ENCODE measurements at places on chromosomes 7 and 10.

DNA sequence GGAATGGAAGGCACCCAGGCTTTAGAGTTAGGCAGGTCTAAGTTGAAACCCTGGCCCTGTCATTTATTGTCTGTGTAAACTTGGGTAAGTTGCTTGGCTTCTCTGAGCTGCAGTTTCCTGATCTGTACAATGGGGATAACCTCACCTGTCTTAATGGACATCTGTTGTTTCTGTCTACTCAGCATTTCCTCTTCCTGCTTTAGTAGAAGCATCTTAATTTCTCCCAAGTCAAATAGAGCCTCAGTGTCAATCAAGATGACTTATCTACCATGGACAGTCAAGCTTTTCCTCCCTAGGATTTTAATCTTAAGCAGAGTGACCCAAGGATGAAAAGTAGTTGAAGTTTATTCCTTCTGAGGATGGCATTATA, 119.7 kb downstream of the FZD1 start:
- no peak for DNase-seq

GRCh38 chr10:100043344-100043743, 33.6 kb upstream of the DNMBP start:
- DNase-seq, result no peak

DNA sequence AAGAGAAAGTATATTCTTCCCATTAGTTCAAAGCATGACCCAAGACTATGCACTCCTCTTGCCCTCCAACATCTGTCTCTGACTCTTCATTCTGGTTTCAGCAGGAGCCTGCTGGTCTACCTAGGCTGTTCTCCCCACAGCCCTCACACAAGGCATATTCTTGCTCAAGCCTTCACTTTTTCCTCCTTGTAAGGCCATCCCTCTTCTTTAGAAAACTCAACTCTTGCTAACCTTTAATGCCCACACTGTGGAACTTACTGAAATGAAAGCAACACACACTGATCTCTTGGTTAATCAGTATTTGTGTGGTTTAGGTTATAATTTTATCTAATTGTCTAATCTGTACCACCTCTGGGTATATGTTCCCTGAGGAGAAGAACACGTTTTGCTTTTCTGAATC, 75.8 kb downstream of the PRKCQ start:
- no peak for DNase-seq

DNA sequence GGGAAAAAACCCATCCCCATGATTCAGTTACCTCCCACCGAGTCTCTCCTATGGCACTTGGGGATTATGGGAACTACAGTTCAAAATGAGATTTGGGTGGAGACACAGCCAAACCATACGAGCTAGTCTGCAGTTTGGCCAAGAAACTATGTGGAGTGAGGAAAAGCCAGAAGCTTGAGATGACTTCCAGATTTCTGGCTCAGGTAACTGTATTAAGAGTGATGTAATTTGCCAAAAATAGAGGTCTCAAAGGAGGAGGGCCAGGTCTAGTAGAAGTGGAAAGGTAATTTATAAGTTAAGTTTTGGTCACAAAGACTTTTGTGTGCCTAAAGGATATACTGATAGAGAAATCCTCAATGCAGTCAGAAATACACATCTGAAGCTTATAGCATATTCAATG, 279.7 kb upstream of the MGMT start:
- DNase-seq, result no peak

DNA sequence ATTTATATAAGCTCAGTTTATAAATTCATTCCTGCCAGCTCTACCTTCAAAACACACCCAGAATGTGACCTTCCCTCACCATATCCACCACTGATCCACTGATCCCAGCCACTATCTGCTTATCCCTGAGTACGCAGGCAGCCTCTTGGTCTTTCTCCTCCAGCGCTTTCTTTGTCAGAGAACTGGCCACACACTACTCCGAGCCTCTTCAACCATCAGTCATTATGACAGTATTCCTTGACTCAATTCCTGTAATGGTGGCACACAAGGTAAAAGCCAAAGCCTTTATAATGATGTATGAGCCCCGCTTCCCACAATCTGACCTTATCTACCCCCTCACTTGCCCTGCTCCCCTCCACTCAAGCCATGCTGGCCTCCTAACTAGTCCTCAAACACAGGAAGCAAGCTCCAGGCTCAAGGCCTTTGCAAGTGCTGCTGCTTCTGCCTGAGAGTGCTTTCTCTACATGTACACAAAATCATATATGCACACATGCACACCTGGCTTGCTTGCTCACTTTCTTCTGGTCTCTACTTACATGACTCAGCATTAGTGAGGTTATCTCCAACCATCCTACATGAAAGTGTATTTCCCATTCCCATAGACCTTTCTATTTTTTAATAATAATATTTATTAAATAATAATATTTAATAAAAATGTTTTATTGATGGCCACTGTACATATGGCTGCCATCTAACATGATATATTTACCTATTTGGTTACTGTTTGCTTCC, 150.4 kb upstream of the FEZF1 start:
- no peak for DNase-seq

- no peak for DNase-seq
These were observed 3.7 kb downstream of the GPR26 start for GRCh38 chr10:123669886-123670285.

DNA sequence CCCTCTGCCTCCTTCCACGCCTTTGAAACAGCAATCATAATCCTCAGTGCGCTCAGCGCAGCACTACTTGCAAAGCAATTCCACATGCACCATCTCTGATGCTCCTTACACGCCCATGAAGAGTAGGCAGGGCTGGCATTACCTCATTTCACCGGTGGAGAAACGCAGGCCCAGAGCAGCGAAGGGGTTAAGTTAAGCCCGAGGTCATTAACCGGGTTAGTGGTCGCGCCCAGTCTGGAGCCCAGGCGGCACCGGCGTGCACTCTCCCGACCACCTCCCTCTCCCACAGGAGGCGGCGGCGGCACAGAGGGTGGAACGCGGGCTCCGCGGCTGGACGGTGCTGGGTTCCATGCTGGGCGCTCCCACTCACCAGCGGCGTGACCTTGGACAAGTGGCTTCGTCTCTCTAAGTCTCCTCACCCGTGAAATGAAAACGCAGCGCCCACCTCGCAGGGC, 515 bp downstream of the FASTK start:
- DNase-seq, result no peak

DNA sequence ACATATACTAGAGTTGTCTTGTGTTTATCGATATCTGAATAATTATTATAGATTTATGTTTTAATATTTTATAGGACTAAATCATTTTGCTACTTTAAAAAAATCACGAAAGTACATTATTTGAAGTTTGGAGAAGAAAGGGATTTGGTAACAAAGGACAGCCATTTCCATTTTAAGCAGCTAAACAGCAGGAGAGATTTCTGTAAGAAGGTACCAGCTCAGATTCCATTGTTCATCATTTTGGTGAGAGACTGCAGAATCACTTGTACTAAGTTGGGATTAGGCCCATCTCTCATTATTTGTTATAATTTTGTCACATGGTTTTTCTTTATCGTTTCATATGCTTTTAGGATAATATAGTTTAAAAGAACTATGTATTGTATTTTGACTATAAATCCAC, 46.7 kb downstream of the PALS2 start:
- no peak for DNase-seq

DNA sequence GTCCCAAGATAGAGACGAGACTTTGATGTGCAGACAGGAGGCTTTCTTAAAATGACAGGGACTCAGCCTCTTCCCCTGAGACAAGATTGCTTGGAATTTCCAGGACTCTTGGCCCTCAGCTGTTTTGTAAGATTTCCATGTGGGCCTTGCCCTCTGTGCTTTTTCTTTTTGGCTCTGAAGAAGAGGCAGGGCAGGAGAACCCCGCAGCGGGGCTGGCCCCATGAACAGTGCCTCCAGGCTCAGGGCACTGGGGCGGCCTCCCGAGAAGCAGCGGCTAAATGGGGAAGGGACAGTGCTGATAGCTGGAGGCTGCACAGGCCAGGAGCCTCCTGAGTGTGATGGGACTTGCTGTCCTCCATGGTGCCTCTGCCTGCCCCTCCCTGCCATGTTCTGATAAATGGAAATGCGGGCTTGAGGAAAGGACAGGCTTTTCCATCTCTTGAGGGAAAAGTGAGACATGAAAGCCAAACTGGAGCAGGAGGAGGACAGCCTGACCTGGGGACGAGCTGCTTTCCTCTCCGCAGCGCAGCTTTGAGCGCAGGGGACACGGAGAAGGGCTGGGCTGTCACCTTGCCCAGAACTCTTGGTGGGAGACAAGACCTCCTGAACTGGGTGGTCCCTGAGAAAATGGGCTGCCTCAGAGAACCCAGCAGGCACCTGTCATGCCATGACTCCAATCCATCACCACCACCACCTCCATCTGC, 12.1 kb downstream of the SAP25 start:
- DNase-seq, result no peak

DNA sequence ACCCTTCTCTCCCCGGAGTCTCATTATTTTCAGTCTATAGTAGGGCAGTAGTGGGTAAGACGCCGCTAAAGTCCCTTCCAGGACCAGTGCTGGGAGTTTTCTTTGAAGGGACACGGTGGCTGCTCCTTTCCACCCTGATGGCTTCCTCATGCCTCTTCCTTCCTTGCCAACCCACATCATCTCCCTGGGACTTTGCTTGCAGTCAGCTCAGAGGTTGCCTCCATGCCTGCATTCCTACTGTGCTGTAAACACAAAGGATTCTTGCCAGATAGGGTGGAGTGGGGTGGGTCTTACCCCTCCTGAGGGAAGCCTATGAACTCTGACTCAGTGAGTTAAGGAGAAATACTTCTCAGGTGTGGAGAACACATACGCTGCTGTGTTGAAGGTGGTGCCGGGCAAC, 59.9 kb upstream of the IGFBP3 start:
- DNase-seq, result no peak

DNA sequence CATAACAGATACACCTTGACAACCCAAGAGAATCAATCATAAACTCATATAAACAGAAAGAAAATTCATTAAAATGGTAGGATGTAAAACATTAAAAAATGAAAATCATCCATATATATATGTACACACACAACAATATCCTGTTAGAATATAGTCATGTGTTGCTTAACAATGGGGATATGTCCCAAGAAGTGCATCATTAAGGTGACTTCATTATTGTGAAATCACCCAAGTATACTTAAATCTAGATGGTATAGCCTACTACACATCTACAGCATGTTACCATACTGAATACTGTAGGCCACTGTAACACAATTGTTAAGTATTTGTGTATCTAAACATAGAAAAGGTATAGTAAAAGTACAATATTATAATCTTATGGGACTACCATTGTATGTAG, 115.8 kb upstream of the TMEM168 start:
- no peak for DNase-seq

GRCh38 chr7:124647630-124648306, 117.8 kb downstream of the GPR37 start:
- DNase-seq, result no peak

DNA sequence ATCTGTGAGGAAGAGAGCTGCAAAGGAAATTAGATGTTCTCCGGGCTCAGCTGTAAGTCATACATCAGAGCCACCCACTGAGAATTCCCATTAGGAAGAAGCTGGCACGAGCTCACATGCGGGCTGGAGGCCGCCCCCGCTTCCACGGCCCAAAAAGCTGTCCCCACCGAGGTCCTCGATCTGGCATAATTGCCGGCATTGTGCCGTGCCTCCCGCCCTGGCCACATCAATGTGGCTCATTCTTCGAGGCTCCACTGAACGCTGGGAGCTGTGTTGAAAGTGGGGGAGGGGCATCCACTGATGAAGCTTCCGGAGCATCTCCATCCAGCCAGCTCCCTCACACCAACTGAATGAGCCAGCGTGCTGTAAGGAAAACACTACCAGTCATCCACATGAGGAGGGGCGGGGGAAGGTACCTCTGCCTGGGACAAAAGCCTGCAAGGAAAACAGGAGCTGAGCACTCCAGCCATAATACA, 173.1 kb downstream of the PTPRN2 start:
- no peak for DNase-seq

GRCh38 chr7:80763289-80763688, 124.8 kb downstream of the CD36 start:
- DNase-seq, result no peak

DNA sequence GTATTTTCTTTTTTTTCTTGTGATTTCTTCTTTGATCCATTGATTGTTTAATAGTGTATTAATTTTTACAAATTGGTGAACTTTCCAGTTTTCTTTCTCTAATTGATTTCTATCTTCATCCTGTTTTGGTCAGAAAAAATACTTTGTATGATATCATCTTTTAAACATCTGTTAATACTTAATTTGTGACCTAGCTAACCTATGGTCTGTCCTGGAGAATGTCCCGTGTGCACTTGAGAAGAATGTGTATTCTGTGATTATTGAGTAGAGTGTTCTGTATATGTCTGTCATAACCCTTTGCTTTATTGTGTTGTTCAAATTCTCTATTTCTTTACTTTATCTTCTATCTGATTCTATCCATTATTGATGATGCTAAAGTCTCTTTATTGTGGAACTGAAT, 65.8 kb upstream of the ZEB1 start:
- DNase-seq, result no peak

DNA sequence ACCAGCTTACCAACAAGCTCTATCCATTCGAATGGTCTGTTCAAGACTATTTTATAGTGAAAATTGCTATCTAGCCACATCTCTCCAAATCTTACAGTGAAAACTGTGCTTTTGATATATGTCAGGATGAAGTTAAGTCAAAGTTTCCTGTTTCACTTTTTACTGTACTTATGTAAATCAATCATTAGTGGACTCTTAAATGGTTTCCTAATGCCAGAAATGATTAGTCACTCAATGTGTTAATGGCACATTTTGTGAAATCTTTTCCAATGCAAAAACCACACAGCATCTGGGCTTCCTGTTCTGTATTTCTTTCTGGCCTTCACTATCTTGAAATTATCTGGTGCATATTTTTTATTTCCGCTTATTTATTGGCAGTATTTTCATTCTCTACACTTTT, 87.3 kb upstream of the STEAP1B start:
- DNase-seq, result no peak

GRCh38 chr10:61148451-61148850, 204.5 kb upstream of the RHOBTB1 start:
- DNase-seq, result no peak

GRCh38 chr10:22253580-22253882, 35.7 kb upstream of the EBLN1 start:
- no peak for DNase-seq

DNA sequence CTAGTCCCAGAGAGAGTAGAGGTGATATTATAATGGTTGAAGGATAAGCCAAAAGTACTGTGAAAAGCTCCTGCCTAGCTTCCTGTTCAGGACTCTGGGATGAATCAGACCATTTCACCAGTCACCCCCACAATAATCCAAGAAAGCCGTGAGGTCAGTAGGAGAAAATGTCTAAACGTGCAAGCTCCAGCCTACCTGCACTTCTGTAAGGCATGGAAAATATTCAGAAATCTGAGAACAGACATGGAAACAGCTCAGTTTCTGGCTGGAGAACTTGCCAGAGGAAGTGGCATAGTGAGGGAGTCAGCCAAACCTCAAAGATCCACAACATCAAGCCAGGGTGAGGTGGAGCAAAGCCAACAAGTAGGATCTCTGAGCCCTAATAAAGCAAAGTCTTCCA, 58.2 kb downstream of the ELAPOR2 start:
- DNase-seq, result no peak

Measured in AG04449 (cell line).